ENCODE measurements at places on chromosomes 4 and X.

DNA sequence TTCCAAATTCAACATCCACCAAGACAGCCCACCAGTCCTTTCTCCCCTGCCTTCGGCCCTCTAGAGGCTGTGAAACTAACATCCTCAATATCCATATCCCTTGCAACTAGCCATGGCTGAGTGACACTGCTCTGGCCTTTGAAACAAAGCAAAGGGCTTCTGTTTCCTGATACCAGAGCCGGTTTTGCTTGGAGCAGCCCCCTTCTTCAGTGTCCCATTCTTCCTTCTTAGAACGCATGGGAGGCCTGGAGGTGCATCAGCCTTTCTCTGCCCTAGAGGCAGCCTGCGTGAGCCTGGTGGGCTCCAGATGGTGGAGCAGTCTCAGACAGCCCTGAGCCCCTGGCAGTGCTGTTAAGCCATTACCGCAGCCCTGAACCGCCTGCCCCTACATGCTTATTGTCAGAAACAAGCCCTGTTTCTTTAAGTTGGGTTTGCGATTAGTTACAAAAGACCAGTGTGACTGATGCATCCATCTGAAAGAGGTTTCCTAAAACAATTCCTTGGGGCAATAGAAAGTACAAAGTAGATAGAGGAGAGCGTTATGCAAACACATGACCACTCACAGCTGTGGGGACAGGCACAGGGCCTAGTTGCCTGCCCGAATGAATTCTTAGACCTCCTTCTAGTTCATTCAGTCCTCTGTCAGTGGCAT, 74.1 kb downstream of the EVC start:
- DNase-seq = no peak

GRCh38 chr4:153409412-153409811, 56.7 kb upstream of the TMEM131L start:
- no peak for DNase-seq

DNA sequence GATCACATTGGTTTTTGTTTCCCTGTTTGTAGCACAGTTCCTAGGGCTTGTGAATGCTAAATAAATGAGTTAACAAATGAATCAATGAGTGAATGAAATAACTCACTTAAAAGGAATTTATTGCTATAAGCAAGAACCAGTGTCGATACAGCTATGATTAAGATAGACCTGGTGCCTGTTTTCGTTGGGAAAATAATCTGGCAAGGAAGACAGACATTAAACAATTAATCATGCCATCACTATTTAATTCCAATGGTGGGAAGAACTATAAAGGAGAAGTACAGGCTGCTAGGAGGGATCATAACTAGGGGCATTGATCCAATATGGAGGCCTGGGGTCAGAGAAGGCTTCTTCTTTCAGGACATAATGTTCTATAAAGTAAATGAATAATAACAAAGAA, 4.5 kb upstream of the CBR4 start:
- no peak for DNase-seq

GRCh38 chrX:47707031-47707780, 48.2 kb upstream of the UXT start:
- no peak for DNase-seq

GRCh38 chrX:41923978-41924683, 777 bp upstream of the CASK start:
- DNase-seq = no peak

DNA sequence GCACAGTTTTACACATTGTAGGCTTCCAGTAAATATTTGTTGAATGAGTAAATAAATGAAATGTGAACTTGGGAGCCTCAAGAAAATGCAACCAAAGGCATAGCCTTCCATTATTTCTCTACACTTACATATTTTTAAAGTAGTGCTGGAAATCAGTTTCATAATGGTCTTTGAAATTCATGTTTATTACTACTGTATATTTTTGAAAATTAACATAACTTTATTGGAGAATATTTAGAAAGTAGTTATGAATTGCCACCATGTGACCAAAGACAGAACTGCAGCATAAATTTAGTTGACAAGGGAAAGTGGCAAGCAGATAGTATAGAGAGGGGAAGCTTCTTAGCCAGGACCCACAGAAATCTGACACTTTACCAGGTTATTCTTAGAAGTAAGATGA, 6.4 kb downstream of the TCEAL8 start:
- no peak for DNase-seq

- no peak for DNase-seq
Observed at GRCh38 chr4:65917486-65917885, 247.2 kb upstream of the EPHA5 start.

- DNase-seq = no peak
Observed at GRCh38 chrX:7163146-7163677, 15.3 kb upstream of the PUDP start.

DNA sequence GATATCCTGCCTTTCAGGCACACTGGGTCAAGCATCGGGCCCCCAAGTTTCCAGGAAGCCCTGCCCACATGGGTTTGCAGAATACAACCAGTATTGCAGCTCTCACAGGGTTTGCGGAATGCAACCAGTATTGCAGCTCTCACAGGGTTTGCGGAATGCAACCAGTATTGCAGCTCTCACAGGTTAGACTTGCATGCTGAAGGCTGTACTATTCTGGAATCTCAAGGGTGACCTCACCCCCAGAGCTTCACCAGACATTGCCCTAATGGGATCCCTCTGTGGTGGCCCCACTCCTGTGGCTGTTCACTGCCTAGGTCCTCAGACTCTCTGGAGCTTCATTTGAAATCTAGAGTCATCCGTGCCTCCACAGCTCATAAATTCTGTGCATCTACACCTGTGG, 640.7 kb upstream of the ATOH1 start:
- DNase-seq = no peak

GRCh38 chrX:21960569-21961541, 20.3 kb downstream of the SMS start:
- no peak for DNase-seq

GRCh38 chr4:82230306-82230705, 143.5 kb downstream of the HNRNPD start:
- DNase-seq = peak; percentile 53

GRCh38 chrX:18440835-18441234, 15.4 kb downstream of the CDKL5 start:
- DNase-seq = no peak

DNA sequence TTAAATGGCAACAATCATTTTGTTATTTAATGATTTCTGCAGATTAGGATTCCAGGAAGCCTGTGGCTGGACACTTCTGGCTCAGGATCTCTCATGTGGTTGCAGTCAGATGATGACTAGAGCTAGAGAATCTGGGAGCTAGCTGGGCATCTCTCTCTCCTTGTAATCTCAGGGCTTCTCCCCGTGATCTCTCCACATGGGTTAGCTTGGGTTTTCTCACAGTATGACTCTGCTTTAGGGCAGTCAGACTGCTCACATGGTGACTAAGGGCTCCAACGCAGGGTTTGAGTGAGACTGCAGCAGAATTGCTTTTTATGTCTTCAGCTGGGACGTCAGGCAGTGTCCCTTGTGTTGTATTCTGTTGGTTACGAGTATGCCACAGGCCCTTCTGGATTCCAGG, 361.4 kb downstream of the CBLL2 start:
- no peak for DNase-seq

GRCh38 chrX:103651151-103651773, 22.5 kb downstream of the TCEAL1 start:
- no peak for DNase-seq

GRCh38 chr4:185033950-185034349, 15.7 kb downstream of the HELT start:
- no peak for DNase-seq

DNA sequence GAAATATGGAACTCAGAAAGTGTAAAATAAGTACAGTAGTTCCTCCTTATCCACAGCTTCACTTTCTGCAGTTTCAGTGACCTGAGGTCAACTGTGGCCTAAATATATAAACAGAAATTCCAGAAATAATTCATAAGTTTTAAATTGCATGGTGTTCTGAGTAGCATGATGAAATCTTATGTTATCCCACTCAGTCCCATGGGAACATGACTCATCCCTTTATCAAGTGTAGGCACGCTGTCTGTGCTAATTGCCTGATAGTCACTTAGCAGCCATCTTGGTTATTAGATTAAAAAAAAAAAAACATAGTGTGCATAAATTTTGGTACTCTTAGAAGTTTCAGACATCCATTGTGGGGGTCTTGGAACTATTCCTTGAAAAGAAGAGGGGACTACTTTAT, 983.4 kb upstream of the ADGRL3 start:
- DNase-seq = no peak

GRCh38 chr4:159312236-159312635, 209.4 kb downstream of the RAPGEF2 start:
- no peak for DNase-seq

- no peak for DNase-seq
Observed at GRCh38 chrX:17560385-17560784, 176.9 kb upstream of the SCML1 start.

- DNase-seq = no peak
Observed at GRCh38 chr4:157808796-157809383, 363.9 kb downstream of the GASK1B start.

- no peak for DNase-seq
Observed at GRCh38 chr4:169340834-169341233, 70.1 kb upstream of the SH3RF1 start.

DNA sequence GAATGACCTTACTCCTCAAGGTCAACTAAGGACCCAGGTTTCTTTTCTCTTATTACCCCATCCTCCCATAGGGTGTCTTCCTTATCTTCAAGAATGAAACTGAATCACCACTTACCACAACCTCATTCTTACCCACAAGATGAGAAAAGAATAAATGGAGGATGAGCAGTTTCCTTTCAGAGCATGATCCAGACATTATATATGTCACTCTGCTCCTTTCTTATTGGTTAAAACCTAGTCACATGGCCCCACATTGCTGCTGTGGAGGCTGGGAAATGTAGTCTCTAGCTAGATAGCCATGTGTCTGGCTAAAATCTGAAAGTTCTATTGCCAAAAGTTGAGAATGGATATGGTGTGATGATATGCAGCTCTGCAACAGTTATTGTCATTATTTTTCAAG, 62.4 kb upstream of the RAI2 start:
- DNase-seq = no peak

DNA sequence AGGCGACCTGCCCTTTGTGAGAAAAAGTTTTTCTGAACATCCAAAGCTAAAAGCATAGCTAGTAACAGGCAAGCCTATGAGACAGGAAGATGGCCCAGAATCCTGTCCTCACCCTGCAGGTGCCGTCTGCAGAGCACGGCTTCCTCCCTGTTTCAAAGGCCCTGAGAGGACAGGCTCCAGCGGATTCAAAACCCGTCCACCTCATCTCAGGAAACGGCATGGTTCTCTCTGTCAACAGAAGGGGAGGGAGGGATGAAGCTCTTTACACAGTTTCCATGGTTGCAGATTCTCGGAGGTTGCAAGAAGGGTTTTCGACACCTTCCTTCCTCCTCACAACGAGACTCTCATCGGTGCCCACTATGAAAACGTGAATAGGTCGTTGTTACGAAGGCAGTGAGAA, 8.3 kb downstream of the PPP2R3B start:
- DNase-seq = no peak

DNA sequence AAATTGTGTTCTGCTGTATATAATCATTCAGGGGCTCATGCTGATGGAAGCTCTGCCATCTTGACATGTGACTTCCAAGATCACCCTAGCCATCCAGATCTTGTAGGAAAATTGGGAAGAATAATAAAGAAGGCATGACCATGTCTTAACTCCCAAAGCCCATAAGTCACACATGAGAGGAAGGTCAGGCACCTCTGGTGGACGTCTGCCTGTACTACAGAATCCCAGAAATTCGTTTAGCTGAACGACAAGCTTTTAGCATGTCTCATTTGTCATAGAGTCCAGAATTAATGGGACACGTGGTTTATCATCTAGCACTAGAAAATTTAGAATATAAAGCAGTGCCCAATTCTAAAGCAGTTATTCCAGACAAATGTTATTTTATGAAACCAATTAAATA, 212.7 kb downstream of the CENPC start:
- no peak for DNase-seq

- no peak for DNase-seq
Observed at GRCh38 chr4:140122891-140123290, 31.1 kb downstream of the MAML3 start.

DNA sequence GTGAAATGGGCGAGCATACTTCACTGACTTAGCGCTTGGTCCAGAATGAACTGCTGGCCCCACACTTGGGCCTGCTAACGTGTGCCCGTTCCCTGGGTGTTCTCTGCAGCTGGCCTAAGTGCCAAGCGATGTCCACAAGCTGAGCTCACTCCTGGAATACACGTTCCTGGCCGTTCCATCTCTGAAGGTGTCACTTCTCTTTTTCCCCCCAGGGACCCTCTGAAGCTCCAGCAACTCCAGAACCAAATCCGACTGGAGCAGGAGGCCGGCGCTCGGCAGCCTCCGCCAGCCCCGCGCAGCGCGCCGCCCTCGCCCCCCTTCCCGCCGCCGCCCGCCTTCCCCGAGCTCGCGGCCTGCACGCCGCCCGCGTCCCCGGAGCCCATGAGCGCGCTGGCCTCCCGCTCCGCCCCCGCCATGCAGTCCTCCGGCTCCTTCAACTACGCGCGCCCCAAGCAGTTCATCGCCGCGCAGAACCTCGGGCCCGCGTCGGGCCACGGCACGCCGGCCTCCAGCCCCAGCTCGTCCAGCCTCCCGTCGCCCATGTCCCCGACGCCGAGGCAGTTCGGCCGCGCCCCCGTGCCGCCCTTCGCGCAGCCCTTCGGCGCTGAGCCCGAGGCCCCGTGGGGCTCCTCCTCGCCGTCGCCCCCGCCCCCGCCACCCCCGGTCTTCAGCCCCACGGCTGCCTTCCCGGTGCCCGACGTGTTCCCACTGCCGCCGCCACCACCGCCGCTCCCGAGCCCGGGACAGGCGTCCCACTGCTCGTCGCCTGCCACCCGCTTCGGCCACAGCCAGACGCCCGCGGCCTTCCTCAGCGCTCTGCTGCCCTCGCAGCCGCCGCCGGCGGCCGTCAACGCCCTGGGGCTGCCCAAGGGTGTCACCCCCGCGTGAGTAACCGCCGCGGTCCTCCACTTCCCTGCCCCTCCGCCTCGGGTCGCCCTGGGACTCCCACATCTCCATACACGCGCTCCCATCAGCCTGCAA, 132.3 kb downstream of the CBR4 start:
- peak; percentile 82 for DNase-seq

- DNase-seq = no peak
Observed at GRCh38 chr4:6647169-6647568, 6.7 kb downstream of the MRFAP1 start.

DNA sequence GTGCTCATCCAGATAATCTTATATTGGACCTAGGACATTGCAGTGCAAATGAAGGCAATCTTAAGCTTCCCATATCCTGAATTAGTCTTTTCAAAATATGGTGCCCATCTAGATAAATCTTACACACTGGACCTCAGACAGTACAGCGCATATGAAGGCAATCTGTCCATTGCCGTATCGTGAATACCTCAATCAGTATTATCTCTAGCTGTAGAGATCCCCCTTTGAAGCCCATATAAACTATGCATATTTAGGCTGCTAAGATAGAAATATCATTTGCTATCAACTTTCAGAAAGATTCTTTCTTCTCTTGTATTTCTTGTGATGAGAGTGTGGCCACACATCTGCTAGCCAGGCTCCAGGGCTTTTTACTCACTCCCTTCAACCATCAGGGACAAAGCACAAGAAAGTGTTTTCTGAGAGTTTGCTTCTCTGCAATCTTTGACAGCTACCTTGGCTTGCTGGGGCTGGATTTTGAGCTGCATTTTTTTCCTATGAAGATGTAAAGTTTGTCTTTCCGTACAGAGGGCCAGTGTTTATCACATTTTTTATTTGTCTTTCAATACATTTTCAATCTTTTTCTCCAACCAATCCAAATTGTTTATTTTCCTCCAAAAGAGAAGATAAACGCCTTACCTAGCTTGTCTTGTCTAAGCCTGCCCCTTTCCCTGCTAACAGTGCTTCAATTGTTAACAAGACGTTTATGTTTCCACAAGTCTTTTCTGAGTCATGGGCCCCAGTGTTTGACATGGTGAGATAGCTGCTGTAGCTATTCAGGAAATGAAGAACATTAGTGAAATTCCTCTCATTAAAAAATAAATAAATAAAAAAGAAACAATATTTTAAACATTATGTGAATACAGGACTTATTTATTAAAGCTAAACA, 57.6 kb upstream of the FAT1 start:
- no peak for DNase-seq
